ENCODE measurements at places on chromosomes 1 and 21.

DNA sequence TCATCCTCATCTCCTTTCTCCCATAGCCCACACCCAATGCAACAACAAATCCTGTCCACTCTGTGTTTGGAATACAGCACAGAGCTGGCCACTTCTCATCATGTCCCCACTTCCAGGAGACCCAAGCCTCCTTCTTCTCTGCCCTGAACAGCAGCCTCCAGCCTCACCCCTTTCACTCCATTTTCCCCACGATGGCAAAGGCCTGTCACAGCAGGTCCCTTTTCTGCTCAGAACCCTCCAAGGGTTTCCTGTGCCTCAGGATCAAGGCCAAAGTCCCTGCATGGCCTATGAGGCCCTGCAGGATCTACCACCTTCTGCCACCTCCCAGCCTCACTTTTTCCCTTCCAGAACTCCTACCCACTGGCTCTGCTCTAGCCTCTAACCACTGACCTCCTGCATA, 78.5 kb downstream of the CSMD2 start:
- no peak for DNase-seq

DNA sequence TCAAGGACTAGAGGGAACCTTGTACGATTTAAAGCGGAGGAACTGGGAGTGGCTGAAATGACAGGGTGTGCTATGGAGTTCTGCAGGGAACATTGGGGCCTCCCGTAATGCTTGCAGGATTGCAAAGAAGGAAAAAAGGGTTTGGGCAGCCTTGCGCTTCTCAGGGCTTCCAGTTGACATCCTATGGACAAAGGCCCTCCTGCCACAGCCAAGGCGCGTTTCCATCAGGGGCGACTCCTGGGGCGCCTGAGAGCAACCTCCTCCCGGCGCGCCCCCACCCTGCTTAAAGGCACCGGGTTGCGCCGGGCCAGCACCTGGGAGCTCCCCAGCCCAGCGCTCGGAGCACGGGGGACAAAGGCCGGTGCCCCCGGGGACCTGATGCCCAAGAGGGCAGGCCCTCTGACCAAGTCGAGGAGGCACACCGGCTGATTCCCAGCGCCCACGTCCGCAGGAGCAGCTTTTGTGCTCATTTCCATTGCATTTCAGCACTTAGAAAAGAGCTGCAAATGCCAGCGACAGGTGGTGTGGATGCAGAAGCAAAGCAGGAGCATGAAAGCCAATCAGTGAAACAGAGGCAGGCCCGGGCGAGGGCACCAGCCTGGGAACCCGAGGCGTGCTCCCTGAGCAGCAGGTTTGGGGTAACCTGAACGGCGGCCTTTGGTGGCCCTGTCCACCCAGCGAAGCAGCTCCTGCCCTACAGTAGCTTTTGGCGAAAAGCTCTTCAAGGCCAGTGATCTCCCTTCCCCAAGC, 17.6 kb upstream of the RNF187 start:
- DNase-seq = no peak

DNA sequence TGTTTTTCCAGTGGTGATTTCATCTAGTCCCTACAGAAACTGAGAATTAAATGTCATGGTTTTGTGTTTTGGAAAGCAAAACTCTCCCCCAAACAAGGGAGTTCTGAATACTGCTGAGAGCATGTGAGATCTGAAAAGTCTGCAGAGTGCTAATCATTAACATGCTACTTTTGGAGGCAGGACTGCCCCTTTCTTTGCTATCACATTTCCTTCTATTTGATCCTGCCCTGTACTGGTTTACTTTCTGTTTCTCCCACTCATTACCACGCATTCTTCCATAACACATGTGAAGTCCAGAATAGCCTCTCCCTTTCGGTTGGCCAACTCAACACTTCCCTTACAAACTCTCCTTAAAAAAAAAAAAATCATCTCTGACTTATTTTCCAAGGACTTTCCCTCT, 63.6 kb downstream of the GADD45A start:
- DNase-seq = no peak

- no peak for DNase-seq
These were observed 6.8 kb upstream of the VAMP4 start for GRCh38 chr1:171748651-171749050.

- DNase-seq = no peak
These were observed 62.7 kb upstream of the RUNX3 start for GRCh38 chr1:24992761-24993211.

- DNase-seq = no peak
These were observed 259.6 kb upstream of the PLD5 start for GRCh38 chr1:242784084-242784483.

DNA sequence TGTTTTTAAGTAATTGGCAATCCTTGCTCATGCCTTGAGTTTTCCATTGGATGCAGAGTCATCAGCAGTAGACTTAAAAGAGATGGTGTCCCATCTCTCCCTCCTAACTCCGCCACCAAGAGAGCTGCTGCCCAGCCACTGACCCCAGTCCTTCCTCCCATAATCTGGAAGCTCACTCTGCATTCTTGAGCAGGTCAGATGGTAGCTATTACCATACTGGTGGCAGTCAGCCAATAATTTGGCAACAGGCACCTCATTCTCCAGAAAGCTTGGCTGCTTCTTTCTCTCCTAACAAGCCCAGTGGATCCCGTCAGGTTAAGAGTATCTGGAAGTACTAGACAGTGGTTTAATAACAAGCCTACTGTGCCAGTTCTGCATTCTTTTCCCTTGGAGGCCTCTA, 272.1 kb downstream of the ZNF648 start:
- no peak for DNase-seq

DNA sequence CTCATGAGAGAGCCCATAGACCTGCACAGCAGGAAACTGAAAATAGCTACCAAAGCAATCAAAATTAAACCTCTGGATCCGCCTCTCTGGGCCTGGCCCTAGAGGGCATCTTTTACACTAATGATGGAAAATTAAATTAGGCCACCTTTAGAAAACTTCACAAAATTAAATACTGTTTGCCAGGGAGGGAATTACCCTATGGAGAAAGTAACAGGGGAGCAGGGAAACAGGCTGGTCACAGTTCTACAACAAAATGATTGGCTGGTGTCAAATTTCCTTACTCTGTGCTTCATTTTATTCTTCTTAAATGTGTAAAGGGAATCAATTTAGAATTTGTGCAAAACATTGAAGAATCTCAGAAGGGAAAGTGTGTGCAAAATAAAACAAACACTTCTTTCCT, 62.4 kb downstream of the SPATA46 start:
- DNase-seq = no peak

DNA sequence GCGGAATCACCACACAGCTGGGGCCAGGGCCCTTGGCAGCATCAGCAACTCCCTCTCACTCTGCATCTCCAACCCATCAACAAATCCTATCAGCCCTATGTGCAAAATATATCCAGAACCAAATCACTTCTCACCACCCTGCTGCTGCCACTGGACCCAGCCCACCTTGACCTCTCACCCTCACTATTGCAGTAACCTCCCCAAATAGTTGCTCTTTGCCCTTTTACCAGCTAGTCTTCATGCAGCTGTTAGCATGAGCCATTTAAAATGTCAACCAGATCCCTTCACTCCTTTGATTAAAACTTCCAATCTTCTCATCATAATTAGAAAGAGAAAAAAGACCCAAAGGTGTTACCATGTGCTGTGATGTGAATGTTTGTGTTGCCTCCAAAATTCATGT, 155.7 kb upstream of the IRF2BP2 start:
- no peak for DNase-seq
